ENCODE measurements at places on chromosomes 6 and 20.

- DNase-seq: no peak
Measured at GRCh38 chr6:53390010-53390409, 41.3 kb upstream of the ELOVL5 start.

- DNase-seq: no peak
Measured at GRCh38 chr6:102525336-102525735, 1131.8 kb downstream of the GRIK2 start.

GRCh38 chr6:90709431-90709996 is 122.6 kb upstream of the MAP3K7 start:
- DNase-seq: no peak

GRCh38 chr6:17580518-17581048 is 19.5 kb upstream of the FAM8A1 start:
- DNase-seq: no peak

DNA sequence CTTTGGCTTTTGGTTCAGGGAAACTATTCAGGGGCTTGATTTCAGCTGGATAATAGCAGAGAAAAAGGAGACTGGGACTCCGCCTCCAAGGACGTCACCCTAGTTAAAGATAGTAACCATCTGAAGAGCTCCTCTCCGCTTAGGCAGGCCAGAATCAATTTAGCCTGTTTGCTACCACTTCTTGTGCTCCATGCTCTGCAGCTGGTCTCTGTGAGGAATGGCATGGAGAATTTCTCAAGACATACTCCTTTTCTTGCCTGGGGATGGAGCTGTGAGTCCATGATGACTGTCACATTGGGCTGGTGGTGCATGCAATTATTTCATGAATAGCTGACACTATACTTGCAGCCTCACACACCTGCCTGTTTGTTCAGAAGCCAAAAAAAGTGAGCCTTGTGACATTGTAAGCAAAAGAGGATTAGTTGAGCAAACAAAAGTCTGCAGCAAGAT is 61.4 kb downstream of the TXLNB start:
- no peak for DNase-seq

Data from MV-4-11 (cell line).